ENCODE measurements at places on chromosomes 16 and 17.

DNA sequence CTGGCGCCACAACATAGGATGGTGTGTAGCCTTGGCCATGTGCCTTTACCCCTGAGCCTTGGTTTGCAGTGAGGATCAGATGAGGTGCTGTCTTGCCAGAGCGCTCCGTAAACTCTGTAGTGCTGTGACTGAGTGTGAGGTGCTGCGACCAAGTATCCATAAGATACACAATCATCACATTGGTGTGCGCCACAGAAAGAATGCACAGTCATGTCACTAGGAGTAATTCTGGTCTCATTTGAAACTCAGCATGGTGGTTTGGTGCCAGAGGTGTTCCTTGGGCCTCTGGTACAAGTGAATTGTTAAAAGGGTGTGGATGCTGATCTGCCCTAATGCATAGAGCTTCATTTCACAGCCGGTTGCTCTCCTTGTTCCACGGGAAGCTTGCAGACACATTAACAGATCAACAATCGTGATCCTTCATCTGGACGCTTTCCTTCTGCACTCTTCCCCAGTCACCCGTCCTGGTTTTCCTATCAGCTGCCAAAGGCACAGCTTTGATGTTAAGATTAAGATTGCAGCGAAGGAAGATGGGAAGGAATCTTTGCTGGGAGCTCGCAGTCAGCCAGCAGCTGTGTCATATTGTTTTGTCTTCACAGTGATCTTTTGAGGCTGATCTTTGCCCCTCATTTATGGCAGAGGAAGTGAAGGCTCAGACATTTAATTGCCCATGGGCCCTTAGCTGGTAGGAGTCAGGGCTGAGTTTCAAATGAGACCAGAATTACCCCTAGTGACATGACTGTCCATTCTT is 79.1 kb downstream of the KSR1 start:
- DNase-seq = no peak

GRCh38 chr16:71474864-71475263 is 12.8 kb upstream of the ZNF23 start:
- no peak for DNase-seq

DNA sequence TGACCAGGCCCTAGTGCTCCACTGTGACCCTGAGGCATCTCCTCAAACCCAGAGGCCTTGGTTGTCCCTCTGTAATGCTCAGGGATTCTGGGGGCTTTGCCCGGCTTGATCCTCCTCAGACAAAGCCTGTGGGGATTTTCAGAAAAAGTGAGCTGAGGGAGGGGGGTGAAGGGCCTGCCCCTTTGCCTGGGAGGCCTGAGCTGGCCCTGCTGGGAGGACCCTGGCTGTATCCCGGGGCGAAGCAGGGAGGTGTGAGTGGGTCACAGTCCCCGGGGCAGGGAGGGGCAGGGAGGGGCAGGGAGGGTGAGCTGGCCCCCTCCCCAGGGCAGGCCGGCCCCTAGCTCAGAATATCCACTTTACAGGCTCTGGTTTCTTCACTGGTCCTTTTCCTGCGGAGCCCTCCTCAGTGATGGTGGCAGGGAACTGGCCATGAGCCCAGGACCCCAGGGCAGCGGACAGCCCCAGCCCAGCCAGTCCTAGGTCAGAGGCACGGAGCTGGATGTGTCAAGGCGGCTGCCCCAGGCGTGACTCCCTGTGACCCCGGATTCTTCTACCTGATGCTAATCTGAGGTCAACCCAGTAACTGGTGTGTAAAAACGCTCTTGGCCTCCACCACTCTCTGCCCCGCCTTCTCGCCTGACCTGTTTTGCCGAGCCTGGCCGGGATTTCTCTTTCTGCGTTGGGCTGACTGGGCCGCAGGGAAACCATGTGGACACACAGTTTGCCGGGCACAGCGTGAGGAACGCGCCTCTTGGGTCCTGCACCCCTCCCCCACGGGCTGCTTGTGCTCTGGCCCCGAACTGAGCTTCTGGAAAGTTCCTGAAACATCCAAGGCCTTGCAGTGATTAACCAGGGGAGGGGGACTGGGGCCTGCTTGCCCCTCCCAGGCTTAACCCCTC is 5.8 kb upstream of the FASN start:
- DNase-seq = no peak

DNA sequence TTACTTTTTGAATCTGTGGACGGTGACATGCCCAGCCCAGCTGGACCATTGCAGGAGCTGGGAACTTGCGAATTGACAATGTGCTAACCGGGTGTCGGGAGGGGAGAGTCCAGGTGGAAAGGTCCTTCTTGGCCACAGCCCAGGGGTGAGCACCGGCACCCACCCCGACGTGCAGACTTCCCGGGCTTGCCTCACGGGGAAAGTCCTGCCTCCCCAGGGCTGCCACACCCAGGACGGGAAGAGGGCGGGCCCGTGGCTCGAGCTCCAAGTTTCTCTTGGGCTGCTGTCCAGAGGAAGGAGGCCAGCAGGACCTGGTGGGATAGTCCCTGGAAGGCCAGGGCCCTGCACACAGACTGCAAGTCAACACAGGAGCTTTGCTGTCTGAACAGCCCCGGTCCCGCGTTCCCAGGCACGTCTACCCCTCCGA is 17.7 kb downstream of the CARD14 start:
- no peak for DNase-seq

GRCh38 chr16:11835309-11835708 is 16.0 kb downstream of the RSL1D1 start:
- DNase-seq = no peak

- DNase-seq = no peak
Measured at GRCh38 chr17:66533572-66533971, 231.2 kb downstream of the PRKCA start.

- no peak for DNase-seq
Measured at GRCh38 chr17:20066253-20066652, 57.1 kb downstream of the SPECC1 start.

GRCh38 chr17:10270258-10270657 is 71.9 kb upstream of the GAS7 start:
- DNase-seq = no peak

GRCh38 chr16:17134586-17134985 is 336.2 kb downstream of the XYLT1 start:
- DNase-seq = no peak

GRCh38 chr16:86018941-86019340 is 120.0 kb downstream of the IRF8 start:
- no peak for DNase-seq

DNA sequence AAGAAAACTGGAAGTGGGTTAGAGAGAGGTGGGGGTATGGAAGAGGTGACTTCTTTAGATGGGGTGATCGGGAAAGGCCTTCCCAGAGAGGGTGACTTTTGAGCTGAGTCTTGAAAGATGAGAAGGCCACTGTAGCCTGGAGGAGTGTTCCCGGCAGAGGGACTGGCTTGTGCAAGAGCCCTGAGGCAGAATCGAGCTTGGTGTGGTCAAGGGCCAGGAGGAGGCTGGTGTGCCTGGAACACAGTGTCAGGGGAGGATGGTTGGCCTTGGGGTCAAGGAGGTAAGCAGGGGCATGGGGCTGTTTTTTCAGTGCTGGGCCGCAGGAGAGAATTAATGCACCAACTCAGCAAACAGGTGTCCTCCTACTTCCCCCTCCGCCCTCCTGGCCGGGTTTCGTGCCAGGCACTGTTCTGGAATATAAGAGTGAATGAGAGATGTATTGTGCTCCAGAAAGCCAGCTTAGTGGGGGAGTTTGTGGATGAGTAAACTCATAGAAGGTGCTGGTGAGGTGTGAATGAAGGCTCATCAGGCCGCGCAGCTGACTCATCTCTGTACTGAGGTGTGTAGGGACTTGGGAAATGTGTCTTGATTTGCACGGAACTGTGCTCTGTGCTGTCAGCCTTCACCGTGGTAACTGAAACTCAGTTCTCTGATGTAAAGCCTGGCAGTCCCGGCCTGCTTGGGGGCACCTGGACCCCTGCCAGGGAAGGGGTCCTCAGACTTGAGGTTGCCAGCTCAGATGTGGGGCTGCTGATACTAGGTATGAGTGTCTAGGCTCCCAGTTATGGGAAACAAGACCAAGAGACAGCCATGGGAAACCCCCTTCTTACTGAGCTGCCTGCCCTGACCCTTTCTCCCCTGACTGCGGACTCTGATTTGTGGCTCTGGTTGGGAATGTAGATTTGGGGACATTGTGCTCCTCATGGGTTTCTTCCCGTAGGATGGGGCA is 15.3 kb downstream of the KSR1 start:
- peak; percentile 96 for DNase-seq

DNA sequence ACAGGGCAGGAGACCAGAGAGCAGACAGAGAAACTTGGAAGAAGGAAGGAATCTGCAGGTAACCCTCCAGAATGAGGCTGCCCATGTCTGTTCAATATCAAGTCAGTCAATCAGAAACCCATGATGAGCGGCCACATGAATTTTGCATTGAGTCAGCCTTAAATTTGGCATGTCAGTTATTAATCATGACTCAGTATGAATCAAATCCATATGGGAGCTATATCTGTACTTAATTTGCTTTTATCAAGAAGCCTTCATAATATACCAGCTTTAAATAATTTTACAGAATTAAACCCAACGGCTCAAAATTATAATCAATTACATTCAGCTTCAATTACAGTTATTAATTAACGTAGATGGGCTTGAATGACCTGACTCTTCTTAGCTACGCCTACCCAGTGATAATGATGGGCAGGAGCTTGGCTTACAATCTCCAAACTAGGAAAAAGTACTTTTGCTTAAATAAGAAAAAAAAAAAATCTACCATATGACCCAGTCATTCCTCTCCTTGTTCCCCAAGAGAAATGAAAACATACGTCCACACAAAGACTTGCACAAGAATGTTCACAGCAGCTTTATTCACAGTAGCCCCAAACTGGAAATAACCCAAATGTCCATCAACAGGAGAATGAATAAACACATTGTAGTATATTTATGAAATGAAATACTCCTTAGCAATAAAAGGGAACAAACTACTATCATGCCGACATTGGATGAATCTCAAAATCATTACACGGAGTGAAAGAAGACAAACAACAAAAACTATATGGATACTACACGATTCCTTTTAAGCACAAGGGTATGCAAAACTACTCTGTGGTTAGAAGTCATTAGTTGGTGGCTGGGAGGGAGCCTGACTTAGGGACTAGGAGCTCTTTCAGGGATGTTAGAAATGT is 48.6 kb downstream of the SLC39A11 start:
- DNase-seq = peak; percentile 30

DNA sequence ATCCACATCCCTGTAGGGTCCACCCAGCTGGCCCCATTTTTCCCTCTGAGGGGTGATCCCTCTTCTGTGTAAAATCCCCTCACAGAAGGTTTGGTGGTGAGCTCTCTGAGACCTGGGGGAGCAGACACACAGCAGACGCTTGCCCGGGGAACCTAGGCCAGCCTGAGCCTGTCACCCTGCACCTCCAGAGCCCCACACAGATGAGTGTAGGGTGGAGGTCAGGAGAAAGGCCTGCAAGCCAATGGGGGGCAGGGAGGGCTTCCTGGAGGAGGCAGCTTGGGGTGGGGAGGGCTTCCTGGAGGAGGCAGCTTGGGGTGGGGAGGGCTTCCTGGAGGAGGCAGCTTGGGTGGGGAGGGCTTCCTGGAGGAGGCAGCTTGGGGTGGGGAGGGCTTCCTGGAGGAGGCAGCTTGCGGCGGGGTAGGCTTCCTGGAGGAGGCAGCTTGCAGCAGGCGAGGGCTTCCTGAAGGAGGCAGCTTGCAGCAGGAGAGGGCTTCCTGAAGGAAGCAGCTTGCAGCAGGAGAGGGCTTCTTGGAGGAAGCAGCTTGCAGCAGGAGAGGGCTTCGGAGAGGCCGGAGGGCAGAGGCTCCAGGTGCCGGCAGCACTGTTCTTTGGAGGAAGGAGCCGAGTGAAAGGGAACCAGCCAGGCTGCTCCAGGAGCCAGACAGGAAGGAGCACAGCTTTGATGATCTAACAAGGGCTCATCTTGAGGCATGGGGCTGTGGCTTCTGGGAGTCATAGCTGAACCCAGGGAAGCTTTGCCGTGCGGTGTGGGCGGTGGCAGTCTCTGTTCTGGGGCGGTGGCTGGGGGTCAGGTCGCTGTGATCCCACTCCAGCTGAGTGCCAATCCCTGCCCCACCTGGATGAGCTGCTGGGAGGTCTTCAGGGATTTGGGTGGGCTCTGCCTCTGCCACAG is 83.7 kb upstream of the ZNF469 start:
- DNase-seq = no peak

DNA sequence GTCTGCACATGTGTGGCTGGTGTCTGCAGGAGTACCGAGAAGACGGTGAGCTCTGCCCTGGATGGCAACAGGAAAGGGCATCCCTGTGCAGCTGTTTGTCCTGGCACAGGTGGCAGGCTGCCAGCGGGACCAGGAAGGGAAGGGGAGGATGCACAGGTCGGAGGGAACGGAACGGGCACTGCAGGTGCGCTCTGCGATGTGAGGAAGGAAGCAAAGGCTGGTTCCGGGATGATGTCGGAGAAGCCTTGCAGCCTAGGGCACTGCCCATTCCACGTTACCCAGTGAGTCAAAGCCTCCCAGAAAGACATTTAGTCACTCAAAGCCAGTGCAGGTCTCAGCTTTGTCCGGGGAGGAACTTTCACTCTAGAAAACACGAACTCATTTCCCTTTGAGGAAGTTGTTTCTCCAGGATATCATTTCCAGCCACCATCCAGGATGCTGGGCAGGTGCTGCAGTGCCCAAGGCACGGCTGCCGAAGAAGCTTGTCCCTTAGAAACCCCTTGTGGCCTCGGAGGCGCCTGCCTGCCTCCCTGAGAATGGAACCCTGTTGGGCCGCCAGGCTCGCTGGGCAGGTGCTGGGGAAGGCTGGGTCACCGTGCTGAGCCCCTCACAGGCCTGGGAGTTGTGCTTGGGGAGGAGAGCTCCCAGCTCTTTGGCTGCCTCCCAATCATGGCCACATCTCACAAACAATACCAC is 4.5 kb upstream of the TMEM235 start:
- DNase-seq = no peak

DNA sequence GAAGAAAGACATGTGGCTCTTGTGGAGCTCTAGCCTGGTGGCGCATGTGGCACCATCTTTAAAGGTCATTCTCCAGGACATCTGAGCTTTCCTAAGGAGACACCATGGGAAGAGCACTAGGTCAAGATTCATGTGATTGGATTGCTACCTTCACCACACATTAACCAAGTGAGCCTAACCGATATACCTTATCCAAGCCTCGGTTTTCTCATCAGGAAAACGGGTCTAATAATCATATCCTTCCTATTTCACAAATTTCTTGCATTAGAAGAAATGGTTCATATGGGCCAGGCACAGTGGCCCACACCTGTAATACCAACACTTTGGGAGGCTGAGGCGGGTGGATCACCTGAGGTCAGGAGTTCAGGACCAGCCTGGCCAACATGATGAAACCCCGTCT is 58.3 kb downstream of the TMEM186 start:
- DNase-seq = no peak

DNA sequence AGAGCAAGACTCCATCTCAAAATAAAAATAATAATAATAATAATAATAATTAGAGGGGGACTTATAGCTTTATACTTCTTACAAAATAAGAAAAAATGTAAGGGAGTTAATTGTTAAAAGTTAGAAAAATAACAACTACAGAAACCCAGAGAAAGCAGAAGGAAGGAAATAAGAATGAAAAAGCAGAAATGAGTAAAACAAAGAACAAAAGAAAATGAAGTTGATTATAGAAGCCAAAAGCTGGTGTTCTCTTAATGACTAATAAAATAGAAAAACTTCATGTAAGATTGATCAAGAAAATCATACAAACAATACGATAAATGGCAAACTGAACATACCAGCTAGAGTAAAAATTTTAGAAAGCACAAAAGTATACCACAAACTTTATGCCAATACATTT is 6.8 kb upstream of the NSMCE1 start:
- DNase-seq = no peak
